ENCODE measurements at places on chromosomes 11 and 22.

DNA sequence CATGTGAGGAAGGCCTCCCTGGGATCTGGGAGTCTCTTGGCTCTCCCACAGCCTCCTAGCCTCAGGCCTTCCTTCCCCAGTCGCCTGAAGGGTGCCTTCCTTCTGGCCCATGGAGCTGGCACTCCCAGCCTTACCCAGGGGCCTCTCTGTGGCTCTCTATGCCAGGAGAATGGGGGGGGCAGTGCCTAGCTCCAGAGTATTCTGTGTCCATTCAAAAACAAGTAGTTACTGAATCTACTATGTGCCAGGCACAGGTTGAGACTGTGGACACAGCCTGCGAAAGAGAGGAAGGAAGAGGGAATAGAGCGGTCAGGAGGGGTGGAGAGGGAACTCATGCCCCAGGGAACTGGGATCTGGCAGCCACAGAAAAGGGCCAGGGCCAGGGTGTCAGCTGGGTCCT, 2.7 kb upstream of the PLA2G3 start:
- no peak for DNase-seq

GRCh38 chr22:27088026-27088425, 430.6 kb downstream of the MIAT start:
- DNase-seq = no peak

GRCh38 chr11:95661162-95661561, 128.4 kb downstream of the FAM76B start:
- DNase-seq = no peak

- no peak for DNase-seq
These were observed 51.2 kb upstream of the SLC22A12 start for GRCh38 chr11:64539711-64540427.

GRCh38 chr11:69867076-69868005, 48.1 kb upstream of the FGF3 start:
- no peak for DNase-seq

DNA sequence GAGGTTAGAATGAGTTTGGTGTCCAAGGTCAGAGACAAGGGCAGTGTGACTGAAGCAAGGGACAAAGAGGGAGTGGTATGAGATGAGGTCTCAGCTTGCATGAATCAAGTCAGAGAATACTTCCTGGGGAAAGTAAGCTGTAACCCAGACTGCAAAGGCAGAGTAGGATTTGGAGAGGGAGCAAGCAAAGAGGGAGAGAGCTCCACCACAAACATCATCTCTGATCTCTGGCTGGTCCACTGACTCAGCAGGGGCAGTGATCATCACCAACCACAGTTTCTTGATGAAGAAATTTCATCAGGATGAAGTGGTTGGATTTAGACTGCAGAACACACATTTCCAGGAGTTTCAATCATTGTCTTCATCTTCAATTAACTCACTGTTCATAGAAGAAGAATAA, 54.9 kb upstream of the HMGXB4 start:
- no peak for DNase-seq

DNA sequence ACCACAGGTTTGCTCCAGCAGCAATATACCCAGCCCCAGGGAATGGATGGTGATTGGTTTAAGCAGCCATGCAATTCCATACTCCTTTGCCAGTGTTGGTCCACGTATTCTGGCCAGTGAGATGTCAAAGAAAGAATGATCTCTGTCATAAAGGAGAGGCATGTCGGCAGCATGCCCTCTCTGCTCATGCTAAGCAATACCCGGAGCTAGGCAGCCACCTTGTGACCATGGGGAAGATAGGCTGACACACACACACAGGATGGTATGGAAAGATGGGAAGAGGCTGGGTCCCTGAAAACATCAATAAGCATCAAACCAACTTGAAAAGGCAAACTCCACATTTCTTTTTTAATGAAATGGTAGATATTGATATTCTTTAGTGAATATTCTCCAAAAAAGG, 5.1 kb downstream of the ABCC8 start:
- no peak for DNase-seq

GRCh38 chr11:128660947-128661346, 32.9 kb upstream of the FLI1 start:
- no peak for DNase-seq

DNA sequence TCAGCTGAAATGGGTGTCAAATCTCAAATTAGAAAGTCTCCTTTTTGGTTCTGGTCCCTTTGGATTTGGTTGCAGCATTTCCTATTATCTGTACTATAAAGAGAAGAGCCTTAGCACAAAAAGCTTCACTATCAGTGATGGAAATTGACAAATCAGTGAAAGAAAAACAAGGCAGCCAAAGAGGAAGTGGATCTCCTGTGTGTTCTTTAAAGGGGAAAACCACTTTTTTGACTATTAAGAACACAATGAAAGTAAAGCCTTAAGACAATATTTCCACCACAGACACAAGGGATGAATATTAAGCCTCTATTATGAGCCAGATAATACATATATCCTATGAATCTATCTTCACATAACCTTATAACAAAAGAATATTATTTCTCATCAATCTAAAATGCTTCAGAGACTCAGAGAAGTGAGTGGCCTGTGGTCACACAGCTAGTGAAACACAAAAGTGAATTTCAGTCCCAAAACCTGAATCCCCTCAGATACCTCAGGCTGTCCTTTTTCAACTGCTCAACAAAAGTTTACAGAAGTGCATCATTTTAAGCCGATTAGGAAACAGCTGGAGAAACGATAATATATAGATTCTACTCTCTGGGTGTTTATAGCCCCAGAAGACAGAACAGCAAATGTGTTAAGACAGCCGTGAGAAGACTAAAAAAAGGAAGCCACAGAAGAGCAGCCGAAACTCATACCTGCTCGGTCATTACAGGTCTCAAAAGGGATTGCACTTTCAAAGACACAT, 24.4 kb upstream of the FSHB start:
- DNase-seq = no peak

- no peak for DNase-seq
These were observed 303.6 kb downstream of the SBF2 start for GRCh38 chr11:9990221-9990973.

DNA sequence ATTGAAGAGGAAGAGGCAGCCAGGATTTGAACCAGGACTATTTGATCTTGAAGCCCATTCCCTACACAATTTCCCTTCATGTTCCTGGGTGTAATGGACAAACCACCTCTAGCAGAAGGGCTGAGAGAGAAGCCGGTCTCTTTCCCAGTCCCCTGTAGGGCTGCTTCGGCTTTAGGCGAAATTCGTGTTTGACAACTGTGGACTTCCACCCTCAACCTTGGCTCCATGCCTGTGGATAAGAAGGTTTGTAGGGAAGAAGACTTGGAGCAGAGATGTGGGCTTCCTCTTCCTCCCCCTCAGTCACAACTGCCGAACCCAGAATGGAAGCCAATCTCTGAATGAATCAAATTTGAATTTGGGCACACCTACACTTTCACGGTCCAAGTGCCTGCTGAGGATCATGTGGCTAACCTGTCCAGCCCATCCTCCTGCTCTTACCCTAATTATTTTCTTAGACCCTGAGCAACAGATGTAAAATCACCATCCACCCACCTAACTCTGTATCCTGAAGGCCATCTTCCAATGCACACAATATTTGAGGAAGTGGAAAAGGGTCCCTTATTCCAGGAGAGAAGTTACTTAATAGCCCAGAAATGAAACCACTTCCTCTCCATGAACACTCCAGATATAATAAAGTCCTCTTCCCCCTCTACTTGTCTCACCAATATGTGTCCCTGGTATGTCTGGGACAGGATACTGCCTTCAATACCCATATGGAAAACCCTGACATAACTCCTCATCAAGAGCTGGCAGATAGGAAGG, 10.1 kb upstream of the SCN2B start:
- DNase-seq = no peak
